ENCODE measurements at places on chromosomes 12 and 14.
A peak's percentile ranks its signal among the peaks of the same experiment; 100 is the strongest.

- DNase-seq = no peak
Measured at GRCh38 chr12:12294215-12295005, 27.6 kb upstream of the LRP6 start.

GRCh38 chr12:109202770-109203169 is 86.4 kb downstream of the ACACB start:
- no peak for DNase-seq

DNA sequence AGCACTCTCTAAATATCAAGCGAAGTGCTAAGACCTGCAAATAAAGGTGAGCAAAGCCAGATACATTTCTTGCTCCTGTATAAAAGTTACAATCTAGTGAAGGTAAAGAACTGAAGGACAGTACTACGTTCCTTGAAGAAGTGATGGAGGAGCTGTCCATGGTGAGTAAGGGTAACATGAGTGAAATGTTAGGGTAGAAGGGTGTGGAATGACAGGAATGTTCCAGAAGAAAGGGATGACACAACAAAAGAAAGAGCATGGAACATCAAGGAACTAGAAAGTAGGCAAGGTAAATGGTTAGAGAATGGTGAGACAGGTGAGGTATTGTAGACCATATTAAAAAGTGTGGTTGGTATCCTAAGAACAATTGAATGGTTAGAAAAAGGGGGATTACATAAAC is 272.4 kb downstream of the ACSS3 start:
- DNase-seq = no peak

GRCh38 chr14:33457021-33457420 is 493.9 kb downstream of the EGLN3 start:
- no peak for DNase-seq

- no peak for DNase-seq
Measured at GRCh38 chr14:24633353-24633752, 637 bp downstream of the GZMB start.

GRCh38 chr14:51095854-51096823 is 1.2 kb upstream of the TRIM9 start:
- DNase-seq = peak; percentile 27

GRCh38 chr14:98931911-98932310 is 340.1 kb downstream of the BCL11B start:
- DNase-seq = no peak

GRCh38 chr12:88644946-88645702 is 64.9 kb upstream of the KITLG start:
- no peak for DNase-seq

DNA sequence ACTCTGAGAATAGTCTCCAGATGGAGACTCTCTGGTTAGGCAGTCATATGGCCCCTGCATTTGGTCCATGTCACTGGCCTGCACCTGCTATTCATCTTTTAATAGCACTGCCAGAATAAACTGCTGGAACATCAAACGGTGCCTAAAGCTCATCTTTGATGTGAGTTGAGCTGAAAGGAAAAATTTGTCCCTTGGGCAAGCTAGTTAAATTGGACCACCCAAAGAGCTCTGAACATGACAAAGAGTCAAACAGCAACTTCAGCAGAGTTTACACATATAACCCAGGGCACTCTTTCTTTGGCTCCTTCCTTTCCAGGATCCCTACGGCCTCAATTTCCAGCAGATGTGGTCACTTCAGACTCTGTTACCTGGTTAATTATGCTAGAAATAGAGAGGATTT is 269.9 kb downstream of the RPL10L start:
- DNase-seq = no peak

DNA sequence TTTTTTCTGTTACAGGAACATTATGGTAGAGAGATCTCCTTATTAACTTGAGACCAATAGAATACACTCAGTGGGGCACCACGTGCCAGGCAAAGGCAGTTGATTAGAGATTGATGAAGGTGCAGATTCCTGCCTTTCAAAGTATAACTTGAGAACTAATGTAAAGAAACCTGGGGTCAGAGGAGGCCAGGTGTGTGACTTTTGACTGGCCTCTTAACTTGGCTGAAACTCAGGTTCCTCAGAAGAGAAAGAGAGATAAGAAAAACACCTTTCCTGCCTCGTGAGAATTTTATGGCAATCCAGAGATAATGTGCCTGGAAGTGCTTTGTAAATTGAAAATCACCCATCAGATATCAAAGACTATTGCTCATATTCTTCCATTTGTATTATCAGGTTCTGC is 110.7 kb upstream of the GZMB start:
- DNase-seq = no peak

All from hematopoietic multipotent progenitor cell treated with erythropoietin and hydrocortisone succinate and interleukin-3 and kit ligand, for 4 days (in vitro differentiated cells).